ENCODE measurements at places on chromosomes 1 and 21.

GRCh38 chr1:78419309-78419708, 71.5 kb upstream of the PTGFR start:
- DNase-seq = peak; percentile 24

- no peak for DNase-seq
These were observed 10.9 kb upstream of the SH2D1B start for GRCh38 chr1:162422662-162423375.

DNA sequence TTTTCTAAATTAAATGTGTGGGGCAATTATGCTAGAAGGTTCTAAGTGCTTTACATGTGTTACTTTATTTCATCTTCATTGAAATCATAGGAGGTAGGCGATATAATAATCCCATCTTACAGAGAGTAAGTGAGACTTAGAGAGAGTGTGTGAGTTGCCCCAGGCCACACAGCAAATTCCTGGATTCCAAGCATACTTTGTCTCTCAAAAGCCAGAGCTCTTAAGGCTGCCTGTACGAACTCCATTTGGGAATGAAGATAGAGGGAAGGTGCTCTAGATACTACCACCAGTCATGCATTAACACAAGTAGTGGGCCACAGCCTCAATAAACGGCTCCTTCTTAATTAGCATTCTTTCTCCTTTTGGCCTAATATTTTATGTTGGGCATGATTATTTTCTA, 170.1 kb downstream of the SIPA1L2 start:
- no peak for DNase-seq

DNA sequence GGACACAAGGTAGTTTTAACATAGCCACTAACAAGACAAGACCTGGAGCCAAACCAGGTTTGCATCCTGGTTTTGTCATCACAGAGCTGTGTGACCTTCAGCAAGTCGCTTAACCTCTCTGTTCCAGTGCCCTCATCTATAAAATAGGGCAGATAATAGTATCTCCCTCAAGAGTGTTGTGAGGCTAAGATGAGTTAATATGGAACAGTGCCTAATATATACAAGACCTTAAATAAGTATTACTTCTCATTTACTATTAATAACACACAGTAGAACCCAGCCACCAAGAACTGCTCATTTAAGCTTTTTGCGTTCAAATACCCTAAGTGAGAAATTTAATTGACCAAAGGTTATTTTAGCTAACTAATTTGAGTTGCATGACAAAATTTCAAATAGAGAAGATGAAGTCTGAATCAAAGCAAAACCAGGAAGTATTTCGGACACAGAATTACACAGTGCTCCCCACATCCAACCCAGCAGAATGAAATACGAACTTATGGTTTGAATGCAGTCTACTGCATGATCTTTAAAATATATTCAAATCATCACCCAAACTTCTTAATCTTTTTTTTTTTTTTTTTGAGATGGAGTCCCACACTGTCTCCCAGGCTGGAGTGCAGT, 123.9 kb upstream of the KRTAP19-8 start:
- no peak for DNase-seq

DNA sequence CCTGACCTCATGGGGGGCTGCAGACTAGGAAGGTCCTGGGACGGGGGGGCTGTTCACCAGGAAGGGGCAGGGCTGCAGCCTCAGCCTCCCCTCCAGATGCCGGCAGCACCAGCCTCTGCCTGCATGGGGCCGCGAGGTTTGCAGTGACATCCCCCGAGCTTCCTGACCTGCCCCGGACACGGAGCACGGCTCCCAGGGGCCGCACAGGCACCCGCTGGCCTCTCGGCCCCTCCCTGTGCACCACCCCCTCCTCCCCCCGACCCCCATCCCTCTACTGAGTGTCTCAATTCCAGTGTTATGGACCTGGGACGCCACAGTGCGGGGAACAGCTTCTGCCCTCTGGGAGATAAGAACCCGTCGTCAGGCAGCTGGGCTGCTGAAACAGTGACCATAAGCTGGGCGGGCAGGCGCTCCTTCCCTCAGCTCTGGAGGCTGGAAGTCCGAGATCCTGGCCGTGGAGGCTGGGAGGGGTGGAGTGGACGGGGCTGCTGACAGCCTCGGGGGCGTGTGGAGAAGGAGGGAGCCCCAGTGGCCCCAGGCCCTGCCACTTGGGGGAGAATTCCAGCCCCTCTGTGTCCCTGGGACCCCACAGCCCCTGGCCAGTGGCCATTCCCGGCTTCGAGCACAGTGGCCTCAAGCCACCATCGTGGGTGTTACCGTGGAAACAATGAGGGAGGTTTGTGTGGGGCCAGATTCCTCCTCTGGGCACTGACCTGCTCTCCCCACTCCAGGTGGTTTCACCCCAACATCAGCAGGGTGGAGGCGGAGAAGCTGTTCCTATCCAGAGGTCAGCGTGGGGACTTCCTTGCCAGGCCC, 11.6 kb downstream of the RNF223 start:
- DNase-seq = no peak

GRCh38 chr1:239888639-239889038, 203.0 kb upstream of the FMN2 start:
- DNase-seq = no peak

DNA sequence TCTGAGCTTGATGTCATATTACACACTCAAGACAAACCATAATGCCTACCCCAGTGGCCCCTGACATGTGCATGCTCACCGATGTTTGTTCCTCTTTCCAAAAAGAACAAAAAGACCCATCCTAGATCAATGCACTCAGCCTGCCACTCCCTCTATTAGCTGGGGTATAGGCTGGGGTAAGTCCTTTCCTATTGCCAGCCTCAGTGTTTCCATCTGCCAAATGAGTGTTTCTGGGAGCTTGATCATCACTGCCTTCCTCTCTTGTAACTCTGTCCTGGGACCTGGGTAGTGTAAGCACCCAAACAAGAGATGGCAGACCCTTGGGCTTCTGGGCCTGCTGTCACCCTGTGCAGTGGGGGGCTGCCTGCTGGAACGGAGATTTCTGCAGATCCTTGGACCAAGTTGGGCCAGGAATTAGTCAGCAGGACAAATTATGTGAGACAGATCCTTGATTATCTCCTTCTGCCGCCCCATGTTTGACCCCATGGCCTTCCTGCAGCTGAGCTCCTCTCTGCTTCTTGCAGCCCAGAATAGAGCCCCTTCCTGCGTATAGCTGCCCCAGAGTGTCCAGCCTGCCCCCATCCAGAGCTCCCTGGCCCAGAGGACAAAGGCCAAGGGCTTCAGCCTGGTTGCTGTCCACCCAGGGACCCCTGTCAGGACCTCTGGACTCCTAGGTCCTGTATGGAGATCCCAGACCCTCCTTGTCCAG, 31.5 kb upstream of the LRP8 start:
- no peak for DNase-seq

DNA sequence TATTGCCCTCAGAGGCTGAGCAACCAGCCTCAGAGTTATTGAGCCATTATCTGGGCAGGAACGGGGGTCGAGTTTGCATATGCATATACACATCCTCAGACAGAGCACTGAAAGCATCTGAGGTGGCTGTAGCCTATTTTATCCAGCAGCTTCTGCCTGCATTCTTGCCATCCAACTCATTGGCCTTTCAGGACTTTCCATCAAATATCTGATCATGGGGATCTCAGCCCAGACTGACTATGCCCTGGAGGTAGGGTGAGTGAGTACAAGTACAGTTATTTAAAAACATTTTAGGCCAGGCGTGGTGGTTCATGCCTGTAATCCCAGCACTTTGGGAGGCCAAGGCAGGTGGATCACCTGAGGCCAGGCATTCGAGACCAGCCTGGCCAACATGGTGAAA, 1.8 kb upstream of the MTF1 start:
- no peak for DNase-seq

DNA sequence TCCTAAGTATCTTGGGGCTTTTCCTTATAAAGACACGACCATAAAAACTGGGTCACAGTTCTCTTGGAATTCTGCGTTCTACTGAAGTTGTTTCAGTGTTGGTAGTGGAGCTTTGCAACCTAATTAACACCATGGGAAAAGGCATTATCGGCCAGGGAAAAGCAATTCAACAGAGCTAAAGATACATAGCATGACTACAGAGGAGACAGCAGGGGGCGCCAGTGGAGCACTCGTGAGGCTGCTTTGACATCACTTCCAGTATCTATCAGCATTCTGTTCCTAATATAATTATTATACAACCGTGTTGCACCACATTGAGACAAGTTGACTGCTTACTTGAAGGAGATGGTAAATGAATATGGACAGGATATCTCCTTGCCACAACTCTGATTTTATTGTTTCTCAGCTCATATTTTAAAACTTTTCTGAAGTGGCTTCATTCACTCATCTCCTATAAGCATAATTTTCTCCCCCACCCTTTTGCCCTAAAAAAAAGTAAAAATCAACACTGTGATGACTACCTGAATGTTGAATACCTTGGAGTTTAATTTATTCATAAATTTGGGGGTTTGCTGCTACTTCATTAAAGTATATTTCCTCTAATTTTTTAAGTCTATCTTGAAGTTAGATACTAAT, 39.4 kb downstream of the ZP4 start:
- peak; percentile 42 for DNase-seq

DNA sequence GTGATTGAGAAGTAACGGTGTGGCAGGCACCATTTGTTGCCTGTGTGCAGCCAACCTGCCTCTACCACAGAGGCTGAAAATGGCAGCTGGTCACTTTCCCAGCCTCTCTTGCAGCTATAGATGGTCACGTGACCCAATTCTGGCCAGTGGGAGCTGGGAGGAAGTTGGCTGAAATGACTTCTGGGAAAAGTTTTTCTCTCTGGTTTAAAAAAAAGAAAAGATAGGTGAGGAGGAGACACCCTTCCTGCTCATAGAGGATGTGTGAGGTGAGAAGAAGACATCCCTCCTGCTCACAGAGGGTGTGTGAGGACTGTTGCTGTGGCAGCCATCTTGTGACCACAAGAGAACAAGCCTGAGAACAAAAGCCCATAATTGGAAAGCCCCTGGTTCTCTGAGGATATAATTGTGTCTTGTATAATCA, 122.8 kb downstream of the SYF2 start:
- no peak for DNase-seq

DNA sequence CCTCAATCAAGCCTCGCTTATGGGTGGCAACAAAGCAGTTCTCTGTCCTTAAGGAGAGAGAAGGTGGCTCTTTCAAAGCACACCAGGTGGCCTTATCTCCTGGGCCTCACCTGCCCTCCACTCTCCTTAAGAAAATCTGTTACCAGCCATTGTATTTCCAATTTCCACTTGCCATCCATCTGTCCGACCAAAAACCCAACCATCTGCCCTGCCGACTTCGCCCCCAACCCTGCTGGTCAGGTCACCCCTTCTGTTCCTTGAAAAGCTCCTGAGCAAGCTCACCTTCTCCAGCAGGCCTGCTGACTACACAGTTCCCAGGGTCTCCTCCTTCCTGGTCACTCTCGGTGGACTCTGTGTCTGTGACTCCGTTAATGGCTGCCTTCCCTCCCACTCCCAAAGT, 619 bp upstream of the IGFN1 start:
- DNase-seq = no peak

GRCh38 chr1:221246067-221246466, 366.8 kb downstream of the HLX start:
- DNase-seq = no peak
